Peyer's patch (tissue), 4 donors: ENCODE measurements at places on chromosomes 7 and 10. TPM values are rescaled to one million over a fixed set of nuclear protein-coding genes. Genes with fewer than 3 reads are reported as not detected.

DNA sequence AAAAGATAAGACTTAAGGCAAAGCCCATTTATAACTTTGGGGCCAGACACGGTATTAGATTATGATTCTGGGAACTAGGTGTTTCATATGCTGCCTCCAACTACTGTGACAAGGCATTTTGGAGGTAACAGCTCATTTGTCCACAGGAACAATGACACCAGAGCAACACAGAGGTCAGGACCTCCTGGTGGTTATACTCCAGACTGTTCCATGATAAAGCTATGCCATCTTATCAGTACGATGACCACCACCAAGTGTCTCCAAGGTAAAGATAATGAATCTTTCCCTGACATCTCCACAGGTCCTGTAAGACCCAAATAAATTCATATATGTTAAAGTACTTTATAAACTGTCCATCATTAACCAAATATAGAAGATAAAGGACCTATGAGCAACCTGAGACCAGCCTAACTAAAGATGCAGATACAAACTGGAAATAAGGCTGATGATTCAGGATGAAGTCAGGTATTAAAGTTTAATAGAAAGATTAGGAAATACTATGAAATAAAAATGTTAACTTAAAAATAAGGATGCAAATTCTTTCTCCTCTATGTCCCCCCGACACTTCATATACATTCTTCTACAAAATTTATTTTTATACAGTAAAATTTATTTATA, 26.2 kb downstream of the CUL2 start:
- no peaks in the 10 kb centered on the region for H3K4me1 ChIP-seq
- DNase-seq = no peak
- H3K27ac ChIP-seq = no peak overlapping the region
- H3K27me3 ChIP-seq = no peaks in the 10 kb centered on the region
- H3K4me3 ChIP-seq = no peak overlapping the region

- no peak overlapping the region for H3K4me3 ChIP-seq
- no peaks in the 10 kb centered on the region for H3K36me3 ChIP-seq
- H3K4me1 ChIP-seq = no peaks in the 10 kb centered on the region
- H3K27ac ChIP-seq = no peak overlapping the region
- no peak for DNase-seq
Measured at GRCh38 chr10:121553511-121554264, 44.6 kb downstream of the FGFR2 start.

NXPH1 gene
- not detected for total RNA-seq

INPP5A gene
- 36.6 TPM for total RNA-seq

DNA sequence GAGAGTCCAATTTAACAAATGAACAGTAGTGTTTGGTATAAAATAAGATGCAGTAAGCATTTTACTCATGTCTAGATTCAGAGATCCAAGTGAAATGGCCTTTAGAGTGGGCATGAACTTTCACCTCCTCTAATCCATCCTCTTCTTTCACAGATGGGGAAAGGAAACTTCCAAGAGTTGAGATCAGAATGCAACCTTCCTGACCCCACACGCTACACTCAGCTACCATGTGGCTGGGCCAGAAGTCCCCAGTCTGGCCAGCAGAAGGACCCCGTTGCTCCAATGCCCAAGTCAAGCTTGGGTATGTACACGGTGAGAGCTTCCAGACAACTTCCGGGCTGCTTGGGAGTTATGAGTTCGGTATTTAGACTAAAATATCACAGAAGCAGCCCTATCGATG, 228.0 kb downstream of the ELMO1 start:
- no peak overlapping the region for H3K4me3 ChIP-seq
- no peaks in the 10 kb centered on the region for H3K27me3 ChIP-seq
- H3K36me3 ChIP-seq = no peaks in the 10 kb centered on the region
- H3K27ac ChIP-seq = no peak overlapping the region
- no peak for DNase-seq
- H3K4me1 ChIP-seq = no peaks in the 10 kb centered on the region

DNA sequence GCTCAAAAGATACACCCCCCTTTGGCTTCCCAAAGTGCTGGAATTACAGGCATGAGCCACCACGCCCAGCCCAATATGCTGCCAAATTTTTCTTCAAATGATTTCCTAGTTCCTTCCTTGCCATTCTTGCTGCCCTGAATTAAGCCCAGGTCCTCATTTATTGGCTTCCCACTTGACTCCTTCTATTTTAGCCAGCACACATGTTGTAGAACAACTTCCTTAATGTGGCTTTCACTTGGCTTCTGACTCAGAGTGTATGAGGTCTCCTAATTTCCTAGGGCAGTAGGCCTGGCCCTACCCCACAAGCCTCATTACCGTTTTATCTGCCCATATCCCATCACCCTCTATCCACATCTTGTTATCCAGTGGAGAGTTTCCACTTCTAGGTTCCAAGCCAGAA, 21.8 kb upstream of the HIPK2 start:
- H3K36me3 ChIP-seq = no peaks in the 10 kb centered on the region
- H3K27ac ChIP-seq = no peak overlapping the region
- no peak for DNase-seq
- H3K27me3 ChIP-seq = no peaks in the 10 kb centered on the region

GRCh38 chr7:79340212-79340611, 113.3 kb downstream of the MAGI2 start:
- no peaks in the 10 kb centered on the region for H3K36me3 ChIP-seq
- DNase-seq = no peak
- H3K4me1 ChIP-seq = no peaks in the 10 kb centered on the region
- H3K27me3 ChIP-seq = no peaks in the 10 kb centered on the region
- no peak overlapping the region for H3K27ac ChIP-seq

VPS41 gene
- 36.7 TPM for total RNA-seq

- H3K4me3 ChIP-seq = no peak overlapping the region
- H3K27ac ChIP-seq = no peak overlapping the region
- no peaks in the 10 kb centered on the region for H3K36me3 ChIP-seq
Measured at GRCh38 chr7:155963771-155964195, 151.5 kb upstream of the SHH start.

DNA sequence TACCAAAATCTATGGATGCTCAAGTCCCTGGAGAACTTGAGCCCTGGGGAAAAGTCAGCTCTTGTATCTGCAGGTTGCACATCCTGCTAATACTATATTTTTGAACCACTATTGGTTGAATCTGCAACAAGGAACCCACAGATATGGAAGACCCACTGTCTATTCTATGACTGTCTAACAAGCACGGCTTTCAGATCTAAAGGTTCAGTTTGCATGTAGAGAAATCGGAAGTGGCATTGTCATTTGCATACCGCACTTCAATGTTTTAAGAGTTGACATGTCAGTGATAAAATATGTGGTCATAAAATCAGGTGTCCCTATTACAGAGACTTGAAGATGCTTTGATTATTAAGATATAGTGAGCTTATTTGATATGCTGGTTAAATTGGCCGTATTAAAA, 95.6 kb downstream of the MALRD1 start:
- no peak overlapping the region for H3K4me3 ChIP-seq
- DNase-seq = no peak
- peaks cover 22% of the 10 kb centered on the region for H3K36me3 ChIP-seq
- no peaks in the 10 kb centered on the region for H3K27me3 ChIP-seq
- no peak overlapping the region for H3K27ac ChIP-seq
- H3K4me1 ChIP-seq = no peaks in the 10 kb centered on the region

DNA sequence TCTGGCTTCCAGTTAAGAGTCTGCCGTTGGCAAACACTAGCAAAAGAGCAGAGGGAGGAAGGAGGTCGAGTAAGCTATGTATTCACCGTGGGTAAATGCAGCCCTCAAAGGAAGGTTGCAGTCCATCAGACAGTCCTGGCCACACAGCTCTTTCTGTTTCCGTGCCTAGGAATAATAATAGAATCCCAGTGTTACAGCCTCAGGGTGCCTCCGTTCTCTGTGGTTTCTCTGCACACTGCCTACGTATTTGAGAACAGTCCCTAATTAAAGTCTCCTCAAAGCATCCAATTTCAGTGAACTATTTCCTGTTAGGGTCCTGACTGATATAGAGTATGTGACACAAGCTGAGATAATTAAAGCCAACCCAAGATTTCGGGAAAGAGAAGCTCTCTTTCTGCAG, 176.7 kb downstream of the GPAM start:
- no peaks in the 10 kb centered on the region for H3K4me1 ChIP-seq
- H3K27me3 ChIP-seq = no peaks in the 10 kb centered on the region
- DNase-seq = no peak
- no peak overlapping the region for H3K27ac ChIP-seq

- H3K4me1 ChIP-seq = no peaks in the 10 kb centered on the region
- no peak overlapping the region for H3K4me3 ChIP-seq
- no peak for DNase-seq
- H3K27me3 ChIP-seq = no peaks in the 10 kb centered on the region
- H3K27ac ChIP-seq = no peak overlapping the region
Measured at GRCh38 chr7:34162677-34163076, 257.3 kb downstream of the BMPER start.

PRF1 gene
- 4.6 TPM for total RNA-seq

CCDC136 gene
- 1.9 TPM for total RNA-seq

GRCh38 chr7:84123965-84124547, 70.5 kb downstream of the SEMA3A start:
- DNase-seq = no peak
- H3K4me1 ChIP-seq = no peaks in the 10 kb centered on the region
- H3K27ac ChIP-seq = no peak overlapping the region
- H3K27me3 ChIP-seq = no peaks in the 10 kb centered on the region

STEAP4 gene
- 2.9 TPM for total RNA-seq

TAS2R5 gene
- total RNA-seq = 6.0 TPM

DNA sequence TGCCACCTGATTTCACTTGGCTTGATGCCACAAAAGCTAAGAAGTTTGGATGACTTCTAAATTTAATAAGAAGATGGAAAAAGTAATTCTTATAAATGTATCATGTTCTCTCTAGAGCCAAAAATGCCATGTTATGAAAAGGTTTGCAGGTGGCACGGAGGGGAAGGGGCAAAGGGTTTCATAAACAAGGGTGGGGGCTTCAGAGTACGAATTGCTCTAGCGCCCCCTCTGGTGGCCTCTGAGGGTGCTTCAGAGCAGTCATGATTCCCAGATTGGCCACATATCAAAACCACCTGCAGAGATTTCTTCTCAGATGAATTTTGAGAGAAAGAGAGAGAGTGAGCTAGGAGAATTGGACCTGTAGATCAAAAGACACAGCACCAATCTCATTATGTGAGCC, 208.6 kb upstream of the YAE1 start:
- H3K36me3 ChIP-seq = no peaks in the 10 kb centered on the region
- H3K27ac ChIP-seq = no peak overlapping the region
- DNase-seq = no peak
- no peaks in the 10 kb centered on the region for H3K4me1 ChIP-seq

ADAM22 gene
- 1.2 TPM for total RNA-seq

DNA sequence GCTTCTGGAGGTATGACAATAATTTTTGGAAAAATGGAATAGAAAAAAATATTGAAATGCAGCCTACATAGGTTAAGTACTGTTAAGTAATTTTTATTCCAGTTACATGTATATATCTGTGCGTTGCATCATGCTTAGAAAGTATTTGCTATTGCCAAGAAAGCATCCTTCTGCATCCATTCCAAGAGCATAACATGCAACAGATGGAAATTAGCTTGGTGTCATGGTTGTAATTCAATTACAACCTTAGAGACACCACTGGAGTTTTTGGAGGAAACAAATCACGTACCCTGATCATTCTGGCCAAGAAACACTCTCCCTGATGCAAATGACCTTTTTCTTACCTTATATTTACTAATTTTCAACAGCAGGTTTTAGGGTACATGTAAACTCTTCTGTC, 1.7 kb downstream of the AKR1B1 start:
- no peak for DNase-seq
- no peak overlapping the region for H3K27ac ChIP-seq
- H3K36me3 ChIP-seq = no peaks in the 10 kb centered on the region

GRCh38 chr10:94683214-94684054, at the start of gene CYP2C18:
Gene CYP2C18, plus strand, starts transcription at chr10:94683729. Its CDS starts 91 bp downstream, at chr10:94683820.
- H3K36me3 ChIP-seq = no peaks in the 10 kb centered on the region
- H3K27me3 ChIP-seq = no peaks in the 10 kb centered on the region
- no peak for DNase-seq
- H3K27ac ChIP-seq = peak within 1 kb of the TSS; percentile 58
- H3K4me1 ChIP-seq = no peaks in the 10 kb centered on the region

DNA sequence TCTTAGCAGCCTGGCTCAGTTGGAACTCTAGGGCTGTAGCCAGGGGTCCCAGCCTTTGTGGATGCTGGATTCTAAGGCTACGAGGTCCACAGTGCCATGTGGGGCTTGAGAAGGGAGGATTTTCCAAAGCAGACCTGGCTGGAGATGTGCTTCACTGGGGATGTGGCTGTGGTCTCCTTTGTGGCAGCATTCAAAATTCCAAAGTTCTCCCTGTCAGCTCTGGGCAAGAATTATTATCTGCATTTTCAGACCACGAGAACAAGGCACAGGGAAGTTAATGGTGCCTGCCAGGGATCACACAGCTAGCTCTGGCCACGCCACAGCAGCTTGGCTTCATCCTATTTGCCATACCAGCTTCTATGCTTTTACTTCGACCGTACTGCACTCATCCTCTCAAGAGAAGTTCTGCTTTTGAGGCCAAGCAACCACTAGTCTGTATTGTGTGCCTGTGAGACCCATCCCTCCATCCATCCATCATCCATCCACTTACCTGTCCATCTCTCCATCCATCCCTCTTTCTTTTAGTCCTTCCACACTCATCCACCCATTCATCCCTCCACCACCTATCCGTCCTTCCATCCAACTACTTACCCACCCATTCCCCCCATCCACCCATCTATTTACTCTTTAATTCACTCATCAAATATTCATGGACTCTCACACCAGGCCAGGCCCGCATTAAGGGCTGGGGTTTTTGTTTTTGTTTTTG, 71.5 kb downstream of the ZMIZ1 start:
- H3K4me3 ChIP-seq = no peak overlapping the region
- H3K27me3 ChIP-seq = no peaks in the 10 kb centered on the region
- peaks cover 40% of the 10 kb centered on the region for H3K4me1 ChIP-seq
- DNase-seq = no peak

NKX2-3 gene
- 12.2 TPM for total RNA-seq

DNA sequence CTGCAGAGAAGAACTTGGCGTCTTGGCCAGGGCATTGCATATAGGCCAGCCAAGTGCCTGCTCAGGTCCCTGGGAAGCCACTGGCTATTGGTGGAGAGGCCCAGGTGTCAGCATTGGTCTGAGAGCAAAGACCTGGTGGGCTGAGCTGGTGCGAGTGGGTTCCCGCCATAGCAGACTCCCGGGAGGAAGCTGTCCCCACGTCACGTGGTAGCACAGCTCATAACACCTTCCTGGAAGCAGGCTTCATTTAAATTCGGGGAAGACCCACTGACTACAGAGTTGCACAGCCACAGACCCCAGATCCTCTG, 130.5 kb downstream of the WDR37 start:
- no peak overlapping the region for H3K27ac ChIP-seq
- no peak overlapping the region for H3K4me3 ChIP-seq
- no peaks in the 10 kb centered on the region for H3K27me3 ChIP-seq
- peak; percentile 22 for DNase-seq
- no peaks in the 10 kb centered on the region for H3K4me1 ChIP-seq
- no peaks in the 10 kb centered on the region for H3K36me3 ChIP-seq

ARHGEF5 gene
- total RNA-seq = 56.9 TPM

- H3K4me1 ChIP-seq = no peaks in the 10 kb centered on the region
- H3K27ac ChIP-seq = no peak overlapping the region
- H3K4me3 ChIP-seq = no peak overlapping the region
- no peaks in the 10 kb centered on the region for H3K27me3 ChIP-seq
- no peaks in the 10 kb centered on the region for H3K36me3 ChIP-seq
Measured at GRCh38 chr7:127644484-127644883, 7.5 kb upstream of the SND1 start.

FAM13C gene
- 2.7 TPM for total RNA-seq

- no peak for DNase-seq
- H3K27me3 ChIP-seq = no peaks in the 10 kb centered on the region
- no peaks in the 10 kb centered on the region for H3K36me3 ChIP-seq
- H3K27ac ChIP-seq = no peak overlapping the region
- no peaks in the 10 kb centered on the region for H3K4me1 ChIP-seq
Measured at GRCh38 chr7:117185124-117185523, 137.7 kb downstream of the WNT2 start.

- no peak for DNase-seq
- H3K27ac ChIP-seq = no peak overlapping the region
- no peaks in the 10 kb centered on the region for H3K4me1 ChIP-seq
- no peaks in the 10 kb centered on the region for H3K27me3 ChIP-seq
- no peaks in the 10 kb centered on the region for H3K36me3 ChIP-seq
Measured at GRCh38 chr10:132148261-132149251, 38.2 kb upstream of the DPYSL4 start.
